Dorsolateral prefrontal cortex (tissue), 122 donors: ENCODE measurements at places on chromosomes 13 and 19. TPM values are rescaled to one million over a fixed set of nuclear protein-coding genes. Genes with fewer than 3 reads are reported as not detected.

Gene RNF113B
- total RNA-seq = not detected

Gene PNMA8A
- 159 TPM for total RNA-seq

DNA sequence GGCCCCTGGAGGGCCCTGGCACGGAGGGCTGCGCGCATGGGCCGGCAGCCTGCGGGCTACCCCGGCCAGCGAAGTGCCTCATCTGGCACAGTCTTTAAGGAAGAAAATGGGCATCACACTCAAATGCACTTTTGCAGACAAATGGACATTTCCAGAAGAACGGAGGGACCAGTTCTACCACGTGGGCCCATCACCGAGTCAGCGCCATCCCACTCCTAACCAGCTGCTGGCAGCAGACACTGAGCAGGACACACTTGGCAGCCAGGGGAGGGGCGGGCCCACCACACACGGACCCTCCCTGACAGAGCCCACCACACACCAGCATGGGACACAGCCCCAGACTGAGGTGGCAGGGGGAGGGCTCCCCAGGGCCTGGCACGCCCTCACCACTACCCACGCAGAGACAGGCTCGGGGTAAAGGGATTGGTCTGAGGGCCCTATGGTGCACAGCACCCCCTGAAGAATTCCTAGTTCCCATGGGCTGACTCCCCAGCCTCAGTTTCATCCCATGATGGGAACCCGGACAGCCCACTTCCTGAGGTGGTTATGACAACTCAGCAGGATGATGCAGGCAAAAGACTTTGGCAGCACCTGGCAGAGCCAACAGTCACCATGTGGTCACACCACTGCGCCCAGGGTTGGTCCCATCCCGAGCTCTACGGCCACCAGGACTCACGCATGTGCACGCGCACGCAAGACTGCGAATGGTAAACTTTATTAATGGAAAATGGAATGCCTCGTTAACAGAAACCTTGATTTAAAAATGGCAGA is 18.7 kb upstream of the TINCR start:
- DNase-seq = no peak

DNA sequence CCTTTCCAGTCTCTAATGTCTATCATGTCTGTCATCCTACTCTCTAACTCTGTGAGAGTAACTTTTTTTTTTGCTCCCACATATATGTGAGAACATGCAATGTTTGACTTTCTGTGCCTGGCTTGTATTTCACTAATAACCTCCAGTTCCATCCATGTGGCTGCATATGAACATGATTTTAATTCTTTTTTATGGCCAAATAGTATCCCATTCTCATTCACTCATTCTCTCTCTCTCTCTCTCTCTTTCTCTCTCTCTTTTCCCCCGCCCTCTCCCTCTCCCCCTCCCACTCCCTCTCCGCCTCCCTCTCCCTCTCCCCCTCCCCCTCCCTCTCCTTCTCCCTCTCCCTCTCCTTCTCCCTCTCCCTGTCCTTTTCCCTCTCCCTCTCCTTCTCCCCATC is 52.0 kb downstream of the DNAJC3 start:
- no peak for DNase-seq

DNA sequence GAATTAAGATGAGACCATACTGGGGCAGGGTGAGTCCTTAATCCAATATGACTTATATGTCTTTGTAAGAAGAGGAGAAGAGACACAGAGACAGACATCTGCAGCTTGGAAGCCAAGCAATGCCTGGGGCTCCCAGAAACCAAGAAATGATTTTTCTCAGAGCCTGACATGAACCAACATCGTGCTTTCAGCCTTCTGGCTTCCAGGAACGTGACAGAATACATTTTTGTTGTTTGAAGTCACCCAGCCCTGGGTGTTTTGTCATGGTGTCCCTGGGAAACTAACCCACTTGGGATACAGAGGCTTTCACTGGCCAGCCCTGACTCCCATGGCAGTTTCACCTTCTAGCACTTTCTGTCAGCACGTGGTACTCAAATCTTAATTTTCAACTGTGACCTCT is 95.3 kb upstream of the SLC10A2 start:
- no peak for DNase-seq

DNA sequence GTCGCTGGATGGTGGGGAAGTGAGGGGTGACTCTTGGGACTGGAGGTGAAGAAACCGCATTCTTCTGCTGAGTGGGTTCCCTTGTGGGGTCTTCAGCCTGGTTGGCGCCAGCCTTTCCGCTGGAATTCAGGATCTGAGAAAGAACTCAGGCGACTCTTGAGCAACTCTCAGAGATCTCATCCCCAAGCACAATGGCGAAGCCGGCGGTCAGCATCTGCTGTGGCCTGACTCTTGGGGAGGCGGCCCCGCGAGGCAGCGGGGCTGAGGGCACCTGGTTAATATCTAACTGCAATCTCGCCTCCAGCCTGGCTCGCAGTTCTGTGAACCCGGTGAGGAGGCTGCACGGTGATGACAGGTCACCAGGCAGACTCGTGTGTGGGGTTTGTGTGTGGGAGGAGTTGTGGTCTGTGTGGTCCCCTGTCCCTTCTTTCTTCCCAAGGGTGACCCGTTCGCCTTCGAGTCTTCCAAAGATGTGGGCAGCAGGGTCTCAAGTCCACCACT is 883 bp downstream of the ZNF441 start:
- DNase-seq = no peak
